ENCODE measurements at places on chromosomes 1 and 21.

- no peak for DNase-seq
Measured at GRCh38 chr1:227709451-227709850, 25.7 kb downstream of the JMJD4 start.

DNA sequence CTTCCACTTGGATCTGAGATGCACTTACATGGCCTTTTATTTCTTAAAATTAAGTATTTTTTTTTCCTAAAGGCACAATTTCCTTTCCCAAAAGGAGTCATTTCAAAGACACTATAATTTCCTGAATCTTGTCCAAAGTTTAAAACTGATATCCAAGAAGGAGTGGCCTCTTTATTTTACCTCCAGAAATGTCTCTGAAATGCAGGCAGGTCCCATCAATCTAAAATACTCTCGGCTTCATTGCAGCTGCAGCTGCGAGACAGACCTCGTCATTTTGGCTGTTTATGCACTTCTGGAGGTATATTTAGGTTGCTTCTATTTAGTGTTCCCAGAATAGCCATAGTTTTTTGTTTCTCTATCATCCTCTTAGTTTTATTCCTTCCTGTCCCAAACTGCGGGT is 172.7 kb upstream of the COA6 start:
- DNase-seq = no peak

DNA sequence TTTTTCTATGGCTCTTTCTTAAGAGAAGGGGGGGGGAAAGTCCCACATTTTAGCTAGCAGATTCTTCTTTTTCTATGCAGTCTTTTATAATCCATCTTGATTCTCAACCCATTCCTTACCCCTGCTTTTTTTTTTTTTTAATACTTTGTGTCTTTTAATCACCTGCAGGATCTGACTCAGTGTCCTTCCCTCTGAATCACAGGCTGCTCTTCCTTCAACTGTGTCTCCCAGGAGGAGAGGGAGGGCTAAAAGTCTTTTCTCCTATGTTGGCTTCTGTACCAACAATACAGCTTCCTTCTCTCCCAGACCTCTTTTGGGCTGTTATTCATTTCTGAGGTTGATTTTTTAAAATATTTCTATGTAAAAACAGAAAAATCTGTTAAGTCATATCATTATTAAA is 686.2 kb downstream of the ADGRL2 start:
- no peak for DNase-seq

DNA sequence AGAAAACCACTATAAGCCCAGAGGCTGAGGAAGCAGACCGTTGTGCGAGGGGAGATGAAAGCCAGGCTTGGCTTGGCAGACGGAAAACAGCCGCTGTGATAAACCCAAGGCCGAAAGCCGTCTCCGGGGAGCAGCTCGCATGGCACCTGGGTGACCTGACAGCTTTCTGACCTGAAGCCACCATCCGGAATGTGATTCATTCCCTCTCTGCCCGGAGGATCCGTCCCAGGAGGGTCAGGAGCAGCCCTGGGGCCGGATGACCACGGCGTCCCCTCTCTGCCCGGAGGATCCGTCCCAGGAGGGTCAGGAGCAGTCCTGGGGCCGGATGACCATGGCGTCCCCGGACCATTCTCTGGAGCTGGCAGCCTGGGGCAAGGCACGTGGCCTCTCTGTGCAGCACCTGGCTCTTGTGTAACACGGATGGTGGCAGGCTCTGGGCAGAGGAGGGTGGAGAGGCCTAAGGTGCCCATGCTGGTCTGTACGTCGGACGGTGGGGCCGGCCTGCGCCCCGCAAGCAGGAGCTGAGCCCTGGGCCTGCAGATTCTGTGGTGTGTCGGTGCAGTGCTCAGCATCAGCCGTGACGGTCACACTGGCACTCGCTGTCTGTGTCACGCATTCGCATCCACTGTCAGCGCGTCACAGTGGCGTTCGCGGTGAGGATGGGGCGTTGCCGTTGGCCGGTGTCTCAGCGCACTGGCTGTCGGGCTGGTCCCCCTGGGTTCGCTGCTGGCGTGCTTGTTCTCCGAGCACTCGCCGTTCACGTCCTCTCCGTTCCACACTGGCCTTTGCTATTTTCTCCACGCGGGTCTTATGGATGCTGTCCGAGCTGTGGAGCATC is 50.3 kb downstream of the SLX9 start:
- no peak for DNase-seq

- DNase-seq = no peak
Measured at GRCh38 chr1:53440633-53441032, 18.6 kb upstream of the DMRTB1 start.

DNA sequence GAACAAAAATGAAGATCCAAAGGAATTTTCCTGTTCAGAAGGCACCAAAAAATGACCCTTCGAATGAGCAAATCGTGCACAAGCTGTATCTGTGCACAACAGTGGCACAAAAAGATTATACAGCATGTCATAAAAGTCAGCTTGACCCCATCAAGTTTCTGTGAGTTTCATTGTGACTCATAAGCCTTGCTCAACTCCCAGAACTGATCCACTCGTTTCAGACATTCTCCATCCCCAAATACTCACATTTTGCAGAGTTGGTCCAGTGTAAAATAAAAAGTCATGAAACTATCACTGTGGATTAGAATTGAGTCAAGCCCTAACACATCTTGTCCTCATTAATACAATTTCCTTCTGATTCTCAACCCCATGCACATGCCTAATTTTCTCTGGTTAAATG is 174.7 kb upstream of the PKN2 start:
- no peak for DNase-seq

DNA sequence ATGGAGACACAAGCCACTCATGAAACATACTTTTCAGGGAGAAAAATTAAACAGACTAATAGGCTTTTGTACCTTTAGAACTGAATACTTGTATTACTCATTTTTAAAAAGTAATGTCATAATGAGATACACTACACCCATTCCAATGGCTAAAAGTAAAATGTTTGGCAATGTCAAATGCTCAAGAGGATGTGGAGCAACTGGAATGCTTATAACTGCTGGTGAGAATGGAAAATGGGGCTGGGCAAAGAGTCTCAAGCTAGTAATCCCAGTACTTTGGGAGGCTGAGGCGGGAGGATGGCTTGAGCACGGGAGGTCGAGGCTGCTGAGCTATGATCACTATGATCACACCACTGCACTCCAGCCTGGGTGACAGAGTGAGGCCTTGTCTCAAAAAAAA is 86.3 kb downstream of the NKAIN1 start:
- no peak for DNase-seq

DNA sequence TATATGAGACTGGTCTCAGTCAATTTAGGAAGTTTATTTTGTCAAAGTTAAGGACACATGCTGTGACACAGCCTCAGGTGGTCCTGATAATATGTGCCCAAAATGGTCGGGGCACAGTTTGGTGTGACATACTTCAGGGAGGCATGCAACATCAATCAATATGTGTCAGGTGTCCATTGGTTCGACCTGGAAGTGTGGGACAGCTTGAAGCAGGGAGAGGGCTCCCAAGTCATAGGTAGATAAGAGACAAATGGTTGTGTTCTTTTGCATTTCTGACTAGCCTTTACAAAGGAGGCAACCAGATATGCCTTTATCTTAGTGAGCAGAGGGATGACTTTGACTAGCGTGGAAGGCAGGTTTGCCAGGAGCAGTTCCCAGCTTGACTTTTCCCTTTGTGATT is 4.5 kb upstream of the ERVH48-1 start:
- no peak for DNase-seq

DNA sequence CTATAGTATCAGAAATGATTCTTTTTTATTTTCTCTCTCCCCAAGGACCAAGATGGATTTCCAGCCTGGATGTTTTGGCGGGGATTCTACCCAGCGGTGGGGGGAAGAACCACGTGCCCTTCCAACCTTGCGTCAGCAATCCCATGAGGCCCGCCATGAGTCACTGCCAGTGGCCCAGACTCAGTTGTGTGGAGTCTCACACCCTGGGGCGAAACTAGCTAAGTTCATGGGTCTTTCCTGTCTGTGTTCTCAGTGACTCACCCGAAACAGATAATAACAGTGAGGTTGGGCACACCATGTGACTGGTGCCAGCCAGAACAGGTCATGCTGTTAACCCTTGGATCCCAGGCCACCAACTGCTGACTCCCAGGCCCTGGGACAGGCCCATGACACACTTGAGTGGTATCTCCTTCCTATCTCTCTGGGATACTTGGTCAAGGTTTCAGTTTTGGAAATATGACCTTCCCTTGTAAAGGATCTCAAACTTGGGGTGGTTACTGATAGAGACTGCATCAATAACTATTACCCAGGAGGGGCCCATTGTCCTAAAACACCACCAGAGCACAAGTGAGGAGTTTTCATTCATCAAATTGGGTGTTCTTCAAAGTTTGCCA is 98.0 kb upstream of the DUSP10 start:
- no peak for DNase-seq

- DNase-seq = peak; percentile 95
Measured at GRCh38 chr1:154335025-154335714, 9.8 kb downstream of the ATP8B2 start.

DNA sequence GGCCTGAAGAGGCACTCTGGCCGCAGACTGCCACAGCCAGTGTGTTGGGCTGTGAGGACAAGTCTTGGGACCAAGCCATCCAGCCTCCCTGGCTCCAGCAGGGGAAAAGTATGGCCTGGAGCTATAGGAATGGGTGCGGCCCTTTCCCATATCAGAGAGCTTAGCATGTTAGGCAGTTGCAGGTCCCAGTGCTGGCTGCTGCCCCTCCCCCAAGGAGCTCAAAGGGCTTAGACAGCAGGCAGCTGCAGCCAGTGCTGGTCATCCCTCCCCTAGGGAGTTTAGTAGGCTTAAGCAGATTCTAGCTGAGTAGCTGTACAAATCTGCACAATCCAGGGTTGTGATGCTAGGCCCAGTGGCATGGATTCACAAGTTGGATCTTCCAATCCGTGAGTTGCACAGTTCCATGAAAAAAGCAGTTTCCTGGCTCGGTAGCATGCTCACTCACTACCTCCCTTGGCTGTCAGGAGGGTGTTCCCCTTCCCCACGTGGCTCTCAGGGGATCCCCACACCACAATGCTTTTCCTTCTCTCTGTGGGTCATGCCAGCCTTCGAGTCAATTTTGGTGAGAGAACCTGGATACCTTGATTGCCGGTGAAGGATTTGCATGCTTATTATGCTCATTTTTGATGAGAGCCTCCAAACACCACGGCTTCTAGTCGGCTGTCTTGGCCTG is 1490.8 kb downstream of the BRINP3 start:
- peak; percentile 3 for DNase-seq

GRCh38 chr1:1304331-1305299 is 3.1 kb downstream of the ACAP3 start:
- DNase-seq = peak; percentile 90

GRCh38 chr1:236516929-236517704 is 6.7 kb upstream of the LGALS8 start:
- DNase-seq = peak; percentile 62

GRCh38 chr1:169588785-169589485 is 2.7 kb upstream of the F5 start:
- no peak for DNase-seq

DNA sequence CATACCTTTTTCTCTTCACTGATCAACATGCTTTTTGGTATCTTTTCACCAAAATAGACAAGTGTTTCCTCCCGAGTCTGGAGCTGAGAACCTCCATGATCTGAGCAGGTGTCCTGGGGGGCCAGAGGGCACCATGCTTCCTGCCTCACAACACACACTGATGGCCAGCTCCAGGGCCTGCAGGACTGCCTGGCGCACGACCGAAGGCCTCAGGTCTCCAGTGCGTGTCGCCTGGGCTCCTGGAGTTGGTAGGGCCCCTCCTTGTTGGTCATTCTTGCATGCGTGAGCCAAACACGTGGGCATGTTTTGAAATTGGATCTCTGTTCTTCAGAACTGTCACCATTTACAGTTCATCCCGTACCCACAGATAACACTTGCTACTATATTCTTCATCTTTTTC is 64.4 kb downstream of the SLC37A1 start:
- no peak for DNase-seq

- no peak for DNase-seq
Measured at GRCh38 chr1:248094884-248095283, at the start of gene OR2L13. OR2L13 (plus strand) TSS chr1:248095184; CDS start chr1:248099376, 4,192 bp downstream.

GRCh38 chr21:31592963-31593560 is 66.4 kb upstream of the SOD1 start:
- peak; percentile 7 for DNase-seq

GRCh38 chr1:154384650-154385489 is 20.3 kb upstream of the IL6R start:
- DNase-seq = no peak

DNA sequence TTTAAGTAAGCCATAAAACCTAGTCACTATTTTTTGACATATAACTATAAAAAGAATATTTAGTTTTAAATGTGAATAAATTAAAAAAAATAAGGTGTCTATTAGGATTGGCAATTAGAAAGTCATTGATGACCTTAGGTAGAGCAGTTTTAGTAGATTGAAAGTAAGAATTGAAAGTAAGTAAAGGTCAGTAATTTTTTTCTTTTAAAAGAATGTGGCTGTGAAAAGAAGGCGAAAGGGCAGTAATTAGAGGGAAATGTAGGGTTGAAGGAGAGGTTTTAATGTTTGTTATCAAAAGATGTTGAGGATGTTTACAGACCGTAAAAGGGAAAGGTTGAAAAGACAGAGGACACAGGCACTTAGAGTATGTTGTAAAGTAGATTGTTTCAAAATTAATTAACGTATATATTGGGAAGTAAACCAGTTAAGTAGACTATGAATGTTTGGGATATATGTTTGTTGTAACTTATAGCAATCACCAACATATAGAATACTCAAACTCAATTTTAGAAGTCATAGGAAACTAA is 41.0 kb downstream of the ZFYVE9 start:
- no peak for DNase-seq

DNA sequence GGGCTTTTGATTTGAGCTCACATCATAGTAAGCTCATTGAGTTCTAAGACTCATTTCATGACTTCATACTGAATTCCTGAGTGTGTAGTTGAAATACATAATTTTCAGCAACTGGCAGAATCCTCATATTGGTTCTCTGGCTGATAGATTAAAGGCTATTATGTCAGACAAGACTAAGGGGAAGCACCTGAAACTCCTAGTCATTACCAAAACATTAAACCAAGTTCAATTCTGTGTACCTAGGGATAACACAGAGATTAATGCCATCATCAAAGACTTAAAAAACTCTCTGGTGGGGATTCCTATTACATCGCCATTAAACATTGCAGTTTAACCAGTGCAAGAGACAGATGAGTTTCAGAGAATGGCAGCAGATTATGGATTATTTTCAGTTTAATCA is 339.1 kb downstream of the PTPRC start:
- DNase-seq = no peak

DNA sequence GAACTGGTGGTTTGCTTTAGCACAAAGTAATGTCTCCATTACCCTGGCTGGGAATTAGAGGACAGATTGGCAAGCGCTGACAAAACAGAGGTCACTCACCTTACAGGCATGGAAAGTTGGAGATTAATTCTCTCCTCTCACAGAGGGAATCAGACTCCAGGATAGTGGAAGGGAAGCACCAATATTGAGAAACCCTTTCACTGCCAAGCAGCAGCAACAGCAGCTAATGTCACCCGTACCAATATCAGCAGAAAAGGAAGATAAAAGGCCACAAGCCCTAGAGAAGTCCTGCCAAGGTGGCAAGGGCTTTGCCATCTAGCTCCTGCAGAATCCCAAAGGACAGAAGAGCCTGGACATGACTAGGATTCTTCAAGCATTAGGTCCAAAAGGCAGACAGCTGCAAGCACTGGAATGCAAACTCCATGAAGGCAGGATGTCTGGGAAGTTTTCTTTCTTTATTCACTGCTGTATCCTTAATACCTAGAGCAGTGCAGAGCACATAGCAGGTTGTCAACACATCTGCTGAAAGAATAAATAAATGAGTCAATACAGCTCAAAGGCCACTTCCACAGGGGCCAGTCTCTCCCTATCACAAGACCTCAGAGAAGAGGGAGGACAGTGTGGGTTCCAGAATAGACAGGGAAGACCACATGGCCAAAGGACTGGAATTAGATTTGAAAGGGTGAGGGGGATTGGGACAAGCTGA is 57.2 kb downstream of the ERI3 start:
- no peak for DNase-seq

GRCh38 chr1:219906924-219907771 is 21.2 kb downstream of the SLC30A10 start:
- no peak for DNase-seq

Data from tongue (tissue), 3 donors.